Activated CD8-positive, alpha-beta T cell treated with anti-CD3 and anti-CD28 coated beads, Interleukin-2, amount 10 ng/mL, durations not matched to agents 7 days and 5 days (primary cell): ENCODE measurements at places on chromosomes 2 and 18.

DNA sequence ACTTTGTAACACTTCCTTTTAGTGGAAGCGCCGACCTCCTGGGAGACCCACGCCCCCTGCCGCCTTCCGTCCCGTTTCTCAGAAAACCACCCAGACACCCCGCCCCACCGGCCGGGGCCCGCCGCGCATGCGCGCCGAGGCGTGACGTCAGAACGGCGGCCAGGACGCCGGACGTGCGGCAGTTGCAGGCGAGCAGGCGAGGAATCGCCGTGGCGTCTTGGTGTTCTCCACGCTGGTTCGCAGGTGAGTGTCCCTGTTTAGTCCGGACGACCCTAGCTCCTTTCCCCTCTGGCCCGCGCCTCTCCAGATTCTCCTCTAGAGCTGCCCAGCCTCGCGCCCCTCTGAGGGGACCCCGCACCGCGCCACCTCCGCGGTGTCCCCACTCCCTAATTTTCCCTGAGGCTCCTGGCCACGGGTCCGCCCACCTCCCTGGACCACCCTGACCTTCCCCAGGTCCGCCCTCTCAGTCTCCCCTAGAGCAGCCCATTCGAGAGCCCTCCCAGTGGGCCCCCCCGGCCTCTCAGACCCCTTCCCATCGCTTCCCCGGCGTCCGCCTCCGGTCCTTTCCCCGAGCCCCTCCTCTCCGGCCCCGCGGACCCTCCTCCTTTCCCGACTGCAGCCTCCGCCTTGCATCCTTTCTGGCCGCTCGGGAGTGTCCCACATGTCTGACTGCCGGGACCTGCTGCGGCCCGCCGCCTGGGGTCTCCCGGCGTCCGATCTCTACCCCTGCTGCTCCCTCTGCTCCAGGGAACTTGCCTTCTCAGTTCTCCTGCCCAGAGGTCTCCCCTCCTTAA lies at the start of gene PLEKHB2:
Gene PLEKHB2 (plus strand): TSS at position 181 of the 794 bp plus-strand sequence. CDS start 15,606 bp downstream, outside the sequence.
- DNase-seq: peak; percentile 94

DNA sequence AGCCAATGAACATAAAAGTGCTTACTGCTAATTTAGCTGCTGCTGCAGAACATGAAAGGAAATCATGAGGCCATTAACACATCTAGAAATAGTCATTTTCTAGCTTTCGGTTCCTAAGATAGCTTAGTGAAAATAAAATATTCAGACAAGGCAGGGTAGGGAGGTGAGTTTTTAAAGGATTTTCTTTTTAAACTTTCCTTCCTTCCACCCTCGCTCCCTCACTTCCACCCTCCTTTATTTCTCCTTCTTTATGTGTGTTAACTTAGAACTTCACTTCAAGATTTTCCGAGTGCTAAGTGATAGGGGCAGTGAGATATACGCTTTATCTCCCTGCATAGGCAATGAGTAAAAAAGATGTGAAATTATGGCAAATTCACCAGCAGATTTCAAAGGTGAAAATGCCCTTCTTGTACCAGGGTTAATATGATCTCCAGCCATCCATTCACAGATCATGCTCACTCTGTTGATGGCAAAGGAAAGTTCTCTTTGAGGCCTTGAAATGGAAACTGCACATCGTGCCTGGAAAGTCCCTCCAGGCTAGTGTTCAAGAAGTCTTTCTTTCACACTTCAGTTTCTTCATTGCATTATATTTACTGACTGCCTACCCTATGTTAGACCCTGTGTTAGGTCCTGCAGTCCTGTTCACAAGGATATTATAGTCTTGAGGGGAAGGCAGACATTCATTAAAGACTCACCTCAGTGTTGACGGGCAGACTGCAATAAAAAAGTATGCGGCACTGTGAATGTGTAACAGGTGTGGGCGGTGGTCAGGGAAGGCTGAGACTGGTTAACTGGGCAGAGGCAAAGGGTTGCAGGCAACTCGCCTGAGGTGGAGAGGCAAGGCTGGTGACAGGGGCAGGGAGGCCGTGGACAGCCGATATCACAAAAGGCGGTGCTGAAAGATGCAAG lies 200.8 kb downstream of the PLCL1 start:
- no peak for DNase-seq

GRCh38 chr2:183269956-183270355 lies 145.7 kb downstream of the NUP35 start:
- no peak for DNase-seq

DNA sequence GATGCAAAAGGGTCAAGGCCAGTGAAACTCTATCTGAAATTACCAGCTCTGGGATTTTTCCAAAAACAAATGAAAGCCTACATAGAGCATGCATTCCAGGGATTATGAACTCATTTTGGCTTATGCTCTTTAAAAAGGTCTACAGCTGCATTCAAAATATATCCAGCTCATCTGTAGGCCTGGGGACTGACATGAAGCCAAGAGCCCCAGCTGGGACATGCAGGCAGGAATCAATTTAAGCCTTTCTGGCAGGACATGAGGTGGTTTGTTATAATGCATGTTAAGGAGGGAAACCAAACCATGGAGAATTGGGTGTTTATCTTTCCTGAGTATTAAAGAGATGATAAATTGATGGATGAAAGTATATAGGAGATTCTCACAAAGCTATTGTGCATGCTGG lies 164.5 kb downstream of the RBM43 start:
- DNase-seq: no peak
